ENCODE measurements at places on chromosomes 2 and 18.

DNA sequence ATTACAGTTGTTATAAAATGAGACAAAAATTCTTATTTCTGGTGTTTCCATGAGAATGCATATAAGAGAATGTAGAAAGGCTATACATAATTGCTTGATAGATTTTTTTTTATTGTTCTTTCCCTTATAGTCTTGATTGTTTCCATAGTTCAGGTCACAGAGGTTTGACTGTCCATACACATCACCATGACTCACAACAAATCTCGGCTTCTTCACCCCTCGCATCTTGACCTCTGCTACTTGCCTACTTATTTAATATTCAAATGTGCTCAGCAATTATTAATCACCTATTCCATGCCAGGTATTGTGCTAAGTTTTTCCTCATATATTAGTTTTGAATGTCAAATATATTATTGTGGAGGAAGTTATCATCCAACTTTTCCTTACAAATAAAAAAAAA is 789.6 kb downstream of the RNF144A start:
- no peak for DNase-seq

DNA sequence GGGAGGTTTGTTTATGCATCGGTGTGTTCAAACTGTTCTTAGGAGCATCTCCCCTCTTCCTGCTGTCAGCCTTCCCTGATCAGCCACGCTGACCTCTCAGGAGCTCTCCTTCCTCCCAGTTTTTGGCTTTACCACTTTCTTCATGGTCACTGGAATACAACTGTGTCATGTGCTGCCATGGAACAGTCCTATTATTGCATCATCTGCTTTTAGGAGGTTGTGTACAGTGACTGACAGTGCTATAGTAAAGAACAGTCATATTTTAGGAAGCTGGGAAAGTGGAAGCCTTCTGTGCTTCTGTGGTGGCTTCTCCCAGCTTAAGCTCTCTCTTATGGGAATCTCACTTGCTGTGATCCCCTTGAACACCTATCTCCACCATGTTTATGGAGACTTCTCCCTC is 165.5 kb downstream of the TPGS2 start:
- no peak for DNase-seq

GRCh38 chr2:88603146-88603545 is 24.1 kb downstream of the EIF2AK3 start:
- no peak for DNase-seq

GRCh38 chr2:43225788-43226557 is 433 bp downstream of the ZFP36L2 start:
- no peak for DNase-seq

DNA sequence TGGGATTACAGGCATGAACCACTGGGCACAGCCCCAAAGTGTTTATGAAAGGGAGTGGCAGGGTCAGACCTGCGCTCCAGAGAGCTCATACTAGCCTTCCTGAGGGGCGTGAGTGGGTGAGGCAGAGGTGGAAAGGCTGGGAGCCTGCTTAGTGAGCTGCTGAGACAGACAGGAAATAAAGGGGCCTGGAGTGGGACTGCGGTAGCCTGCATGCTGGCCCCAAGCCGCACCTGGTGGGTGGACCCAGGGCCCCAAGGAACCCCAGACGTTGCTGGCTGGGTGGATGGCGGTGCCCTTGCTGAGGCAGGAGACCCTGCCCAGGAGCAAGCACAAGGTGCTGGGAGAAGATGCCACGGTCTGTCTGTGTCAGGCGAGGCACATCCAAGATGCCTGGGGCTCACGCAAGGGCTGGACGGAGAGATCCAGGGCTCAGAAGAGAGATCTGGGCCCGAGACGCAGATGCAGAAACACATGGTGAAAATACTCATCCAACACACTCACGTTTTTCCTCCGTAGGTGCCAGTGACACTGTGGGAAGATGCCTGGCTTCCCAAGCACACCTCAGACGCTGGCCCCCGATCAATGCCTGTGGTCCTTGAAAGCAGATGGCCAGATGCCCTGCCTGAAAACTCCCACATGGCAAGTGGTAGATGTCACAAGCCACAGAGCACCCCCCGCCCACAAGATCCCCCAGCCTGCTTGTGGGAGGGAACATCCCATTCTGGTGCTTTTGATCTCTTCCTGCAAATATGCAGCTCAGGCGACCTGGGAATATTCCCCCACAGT is 151.1 kb downstream of the GLI2 start:
- DNase-seq, result no peak

DNA sequence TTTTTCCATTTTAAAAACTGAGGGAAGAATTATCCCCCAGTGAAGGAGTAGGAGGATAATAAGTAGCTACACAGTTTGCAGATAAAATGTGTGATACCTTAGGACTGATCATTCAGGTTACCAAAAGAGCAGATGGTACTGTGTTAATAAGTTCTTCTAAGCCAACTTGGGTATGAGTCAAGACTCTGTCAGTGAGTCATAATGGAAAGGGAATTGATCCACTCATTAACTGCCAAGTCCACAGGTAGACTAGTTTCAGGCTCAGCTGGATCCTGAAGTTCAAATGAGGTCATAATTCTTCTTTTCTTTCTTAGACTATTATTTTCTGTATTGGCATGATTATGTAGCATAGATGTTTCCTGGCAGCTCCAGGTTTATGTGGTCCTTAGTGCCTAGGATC is 142.4 kb upstream of the ALPP start:
- DNase-seq, result peak; percentile 92

- no peak for DNase-seq
These were observed 21.4 kb upstream of the SPIRE1 start for GRCh38 chr18:12679183-12679786.

DNA sequence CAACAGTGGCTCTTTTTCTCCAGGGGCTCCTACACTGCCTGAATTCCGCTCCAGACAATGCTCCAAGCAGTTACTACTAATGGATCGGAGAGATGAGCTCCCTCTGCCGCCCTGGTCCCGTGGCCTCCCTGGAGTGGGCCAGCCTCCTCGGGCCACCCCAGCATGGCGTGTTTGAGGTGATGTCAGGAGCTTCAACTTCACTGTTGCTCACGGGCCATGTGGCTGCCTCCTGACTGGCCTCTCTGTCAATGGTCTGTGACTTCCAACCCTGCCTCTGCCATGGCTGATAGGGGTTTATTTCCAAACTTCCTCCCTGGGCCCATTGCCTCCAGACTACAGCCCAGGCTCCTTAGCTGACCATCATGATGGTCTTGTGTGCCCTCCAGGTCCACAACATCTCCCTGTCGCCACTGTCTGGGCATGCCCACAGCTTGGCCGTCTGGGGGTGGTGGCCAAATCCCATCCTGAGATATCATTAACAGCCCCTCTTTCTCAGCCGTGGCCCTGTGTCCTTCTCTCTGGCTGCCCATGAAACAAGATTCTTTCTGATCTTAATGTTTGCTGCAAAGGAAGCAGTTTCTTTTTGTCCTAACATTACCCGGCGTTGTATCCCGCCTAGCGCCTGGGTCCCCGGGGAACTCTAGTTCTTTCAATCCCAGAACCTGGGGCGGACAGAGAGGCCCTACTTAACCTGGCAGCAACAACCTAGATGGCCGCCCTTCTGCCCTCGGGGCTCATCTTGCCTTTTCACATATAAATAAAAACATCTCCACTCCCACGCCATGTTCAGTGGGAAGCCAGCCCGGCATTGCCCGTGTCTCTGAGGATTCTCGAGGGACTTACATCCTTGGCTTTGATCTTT is 38.1 kb downstream of the ATOH8 start:
- DNase-seq, result no peak

GRCh38 chr2:133169274-133169912 is 398.9 kb downstream of the NCKAP5 start:
- no peak for DNase-seq

- no peak for DNase-seq
These were observed 169.8 kb upstream of the SALL3 start for GRCh38 chr18:78809845-78810244.

- DNase-seq, result no peak
These were observed 69.2 kb upstream of the EDAR start for GRCh38 chr2:109058191-109058632.
